ENCODE measurements at places on chromosomes 4 and X.

- DNase-seq: no peak
Measured at GRCh38 chrX:69318651-69319340, 153.5 kb upstream of the PJA1 start.

- DNase-seq: no peak
Measured at GRCh38 chrX:31036895-31037294, 34.9 kb downstream of the FTHL17 start.

GRCh38 chr4:84750960-84751283 is 168.0 kb downstream of the CDS1 start:
- no peak for DNase-seq

DNA sequence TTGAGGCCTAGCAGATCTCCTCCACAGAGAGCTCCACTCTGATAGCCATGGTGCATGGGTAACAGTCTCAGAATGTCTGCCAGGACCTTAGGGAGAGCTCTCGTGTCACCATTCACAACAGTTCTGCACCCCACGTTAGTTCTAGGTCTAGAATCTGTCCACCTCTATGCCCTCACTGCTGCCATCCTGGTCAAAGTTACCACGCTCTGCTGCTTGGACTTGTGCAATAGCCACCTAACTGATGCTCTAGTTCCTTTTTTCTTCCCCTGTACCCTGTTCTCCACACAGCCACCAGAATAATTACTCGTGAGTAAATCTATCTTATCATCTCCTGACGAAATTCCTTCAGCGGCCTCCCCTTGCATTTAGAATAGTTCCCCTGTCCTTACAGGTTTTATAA is 268.8 kb upstream of the GATB start:
- DNase-seq: no peak

GRCh38 chrX:44299177-44299576 is 44.3 kb downstream of the EFHC2 start:
- no peak for DNase-seq

DNA sequence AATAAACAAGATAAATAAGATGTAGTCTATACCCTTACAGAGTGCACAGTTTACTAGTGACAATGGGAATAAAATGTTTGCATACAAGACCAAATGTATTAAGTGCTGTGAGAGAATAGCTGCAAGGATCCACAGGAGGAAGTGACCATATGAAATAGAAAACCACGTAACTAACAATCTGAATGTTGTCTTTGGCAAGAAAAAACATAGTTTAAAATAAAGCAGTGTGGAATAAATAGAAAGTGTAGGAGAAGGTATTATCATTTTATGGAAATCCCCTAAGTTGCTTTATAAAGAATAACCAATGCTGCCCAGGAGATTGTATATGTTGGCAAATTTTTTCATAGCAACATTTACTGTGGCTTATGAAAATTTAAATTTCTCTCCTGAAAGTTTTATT is 116.1 kb downstream of the PCDH7 start:
- DNase-seq: no peak

DNA sequence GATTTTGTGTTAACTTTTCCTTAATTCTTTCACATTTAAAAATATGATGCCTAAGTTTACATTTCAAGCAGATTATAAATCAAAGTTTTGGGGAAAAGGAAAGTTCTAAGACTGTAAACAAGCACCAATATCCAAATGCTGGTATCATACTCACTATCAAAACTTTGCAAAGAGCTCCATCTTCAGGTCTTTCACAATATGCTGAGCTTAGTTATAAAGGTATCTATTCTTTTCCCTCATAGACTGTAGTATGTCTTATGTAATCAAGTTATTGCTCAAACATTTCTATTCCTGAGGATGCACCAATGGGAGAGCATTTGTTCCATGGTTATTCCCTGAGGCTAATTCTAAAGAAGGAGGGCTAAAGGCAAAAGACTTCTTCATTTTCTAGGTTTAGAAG is 207.9 kb upstream of the FAM241A start:
- no peak for DNase-seq

GRCh38 chrX:13287816-13288215 is 32.0 kb downstream of the ATXN3L start:
- no peak for DNase-seq

DNA sequence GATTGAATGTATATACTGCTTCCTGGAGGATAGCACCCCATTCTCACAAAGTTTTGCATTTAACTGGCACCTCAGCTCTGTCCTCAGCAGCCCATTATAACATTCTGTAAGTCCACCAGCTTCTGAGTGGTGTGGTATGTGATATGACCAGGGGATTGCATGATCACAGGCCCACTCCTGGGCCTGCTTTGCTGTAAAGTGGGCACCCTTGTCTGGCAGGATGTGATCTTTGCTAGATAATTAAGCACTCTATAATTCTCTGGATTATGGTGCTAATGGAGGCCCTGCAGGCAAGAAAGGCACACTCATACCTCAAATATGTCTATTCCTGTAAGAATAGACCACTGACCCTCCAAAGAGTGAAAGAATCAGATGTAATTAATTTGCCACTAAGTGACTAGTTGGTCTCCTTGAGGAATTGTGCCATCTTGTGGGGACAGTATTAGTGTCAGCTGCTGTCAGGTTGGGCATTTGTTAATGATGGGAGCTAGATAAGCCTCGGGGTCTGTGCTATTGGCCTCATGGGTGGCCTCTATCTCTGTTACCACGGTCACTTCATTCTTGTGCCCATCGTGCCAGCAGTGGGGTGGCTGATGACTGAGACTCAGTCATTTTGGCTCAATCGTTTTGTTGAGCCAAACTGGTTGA is 2.2 kb upstream of the CFI start:
- DNase-seq: no peak

GRCh38 chrX:9948406-9948805 is 18.8 kb upstream of the CLDN34 start:
- DNase-seq: no peak

DNA sequence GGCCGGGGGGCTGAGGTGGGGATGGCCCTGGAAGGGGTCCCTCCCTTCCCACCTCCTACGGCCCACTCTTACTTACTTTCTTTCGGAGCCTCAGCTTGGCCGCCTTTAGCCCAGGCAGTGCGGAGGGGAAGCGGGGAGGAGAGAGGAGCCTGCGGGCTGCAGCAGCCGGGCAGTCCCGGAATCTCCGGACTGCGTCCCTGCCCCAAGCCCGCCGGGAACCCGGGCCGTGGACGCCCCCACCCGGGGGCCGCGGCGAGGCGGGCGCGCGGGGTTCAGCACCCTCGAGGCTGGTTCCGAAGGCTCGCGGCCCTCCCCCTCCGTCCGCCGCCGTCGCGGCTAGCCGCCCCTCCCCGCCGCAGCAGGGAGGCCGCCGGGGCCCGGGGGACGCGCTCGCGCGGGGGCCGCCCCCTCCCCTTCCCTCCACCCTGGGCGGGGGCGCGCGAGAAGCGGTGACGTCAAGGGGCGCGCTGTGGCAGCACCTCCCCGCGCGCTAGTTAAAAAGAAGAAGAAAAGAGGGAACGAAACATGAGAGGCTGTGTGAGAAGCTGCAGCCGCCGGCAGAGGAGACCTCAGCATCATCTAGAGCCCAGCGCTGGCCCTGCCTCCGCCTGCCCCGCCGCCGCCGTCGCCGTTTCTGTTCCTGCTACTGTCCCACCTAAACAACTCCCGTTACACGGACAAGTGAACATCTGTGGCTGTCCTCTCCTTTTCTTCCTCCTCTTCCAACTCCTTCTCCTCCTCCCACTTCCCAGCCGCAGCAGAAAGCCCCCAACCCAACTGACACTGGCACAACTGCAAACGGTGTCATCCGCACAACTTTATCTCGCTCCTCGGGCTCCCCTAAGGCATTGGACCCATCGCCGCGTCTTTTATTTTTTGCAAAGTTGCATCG is at the start of gene HHIP:
TSS of gene HHIP (plus strand) at position 526 of the 892 bp plus-strand sequence. CDS start 520 bp downstream, outside the sequence.
- DNase-seq: no peak

DNA sequence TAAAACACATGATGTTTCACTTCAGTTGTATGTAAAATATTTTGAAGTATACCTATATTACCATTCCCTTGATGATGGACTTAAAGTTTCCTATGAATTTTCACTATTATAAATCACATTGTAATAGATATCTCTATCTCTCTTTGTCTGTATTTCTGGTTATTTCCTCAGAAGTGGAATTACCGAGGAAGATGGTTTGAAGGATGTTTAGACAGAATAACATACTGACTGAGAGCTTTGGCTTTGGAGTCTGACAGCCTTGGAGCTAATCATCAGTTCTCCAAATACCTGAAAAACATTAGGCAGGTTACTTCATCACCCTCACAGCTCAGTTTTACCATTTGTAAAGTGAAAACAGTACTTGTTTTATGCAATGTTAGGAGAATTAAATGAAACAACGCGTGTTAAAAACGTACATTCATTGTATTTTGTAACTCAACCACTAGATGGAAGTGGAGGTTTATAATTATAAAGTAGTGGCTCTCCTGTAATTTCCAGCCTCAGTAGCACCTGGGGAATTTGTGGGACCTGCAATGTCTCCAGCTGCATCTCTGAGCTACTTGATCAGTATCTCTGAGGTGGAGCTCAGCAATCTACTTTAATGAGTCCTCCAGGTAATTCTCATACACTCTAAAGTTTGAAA is 14.3 kb downstream of the JCHAIN start:
- no peak for DNase-seq

DNA sequence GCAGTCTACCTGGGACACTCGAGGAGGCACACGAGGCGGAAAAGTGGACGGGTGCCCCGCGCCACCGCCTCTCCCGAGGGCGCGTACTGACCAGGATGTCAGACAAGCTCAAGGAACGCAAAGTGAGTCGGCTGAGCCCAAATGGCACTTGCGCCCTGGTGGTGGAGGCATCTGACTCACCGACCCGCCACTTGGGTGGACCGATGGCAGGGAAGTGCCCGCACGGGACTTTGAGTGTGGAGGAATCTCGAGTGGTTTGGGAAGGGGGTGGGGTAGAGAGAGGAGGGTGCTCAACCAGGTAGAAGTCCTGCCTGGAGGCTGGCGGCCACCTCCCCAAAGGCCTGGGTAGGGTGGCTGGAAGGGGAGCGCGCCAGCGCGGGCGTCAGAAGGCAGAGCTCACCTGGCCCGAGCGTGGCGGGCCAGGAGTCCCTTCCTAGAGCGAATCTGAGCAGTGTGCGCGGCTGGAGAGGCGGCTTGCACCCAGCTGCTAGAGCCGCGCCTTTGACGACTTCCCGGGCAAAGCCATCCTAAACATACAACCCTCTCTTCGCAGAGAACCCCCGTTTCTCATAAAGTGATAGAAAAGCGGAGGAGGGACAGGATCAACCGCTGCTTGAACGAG is 655 bp downstream of the HELT start:
- no peak for DNase-seq

DNA sequence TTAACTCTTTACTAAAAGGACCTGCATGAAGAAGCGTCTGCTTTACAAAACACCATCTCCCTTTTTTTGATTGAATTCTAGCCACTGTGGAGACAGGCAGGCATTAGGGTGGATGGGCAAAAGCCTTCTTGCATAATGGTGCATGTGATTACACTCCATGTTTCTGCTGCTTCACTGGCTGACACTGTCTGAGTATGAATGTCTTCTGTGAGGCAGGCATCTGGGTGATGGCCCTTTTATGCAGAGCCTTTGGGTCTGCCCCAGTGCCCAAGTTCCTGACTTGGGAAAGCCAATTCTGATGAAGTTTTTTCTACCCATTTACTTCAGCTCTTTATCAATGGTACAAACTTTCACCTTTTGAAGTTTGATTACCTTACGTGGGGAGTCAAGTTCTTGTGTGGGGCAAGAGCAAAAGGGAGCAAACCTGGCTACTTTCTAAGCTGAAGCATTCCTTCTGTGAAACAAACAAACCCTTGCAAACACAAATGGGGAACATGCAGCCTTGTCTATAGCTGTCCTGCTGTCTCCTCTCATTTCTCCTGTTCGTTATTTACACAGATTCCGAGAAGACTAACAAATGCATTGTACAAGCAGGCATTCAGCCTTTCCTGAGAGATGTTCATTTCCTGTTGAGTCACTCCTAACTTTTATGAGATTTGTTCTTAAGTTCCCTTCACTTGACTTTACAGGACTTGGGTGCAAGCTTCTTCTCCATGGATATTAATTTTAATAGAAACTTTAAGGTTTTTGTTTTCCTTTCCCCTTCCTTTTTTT is 301.9 kb downstream of the TLL1 start:
- no peak for DNase-seq

GRCh38 chr4:35883108-35883507 is 361.2 kb downstream of the ARAP2 start:
- no peak for DNase-seq

GRCh38 chrX:13620207-13620606 is 32.7 kb upstream of the TCEANC start:
- DNase-seq: no peak

DNA sequence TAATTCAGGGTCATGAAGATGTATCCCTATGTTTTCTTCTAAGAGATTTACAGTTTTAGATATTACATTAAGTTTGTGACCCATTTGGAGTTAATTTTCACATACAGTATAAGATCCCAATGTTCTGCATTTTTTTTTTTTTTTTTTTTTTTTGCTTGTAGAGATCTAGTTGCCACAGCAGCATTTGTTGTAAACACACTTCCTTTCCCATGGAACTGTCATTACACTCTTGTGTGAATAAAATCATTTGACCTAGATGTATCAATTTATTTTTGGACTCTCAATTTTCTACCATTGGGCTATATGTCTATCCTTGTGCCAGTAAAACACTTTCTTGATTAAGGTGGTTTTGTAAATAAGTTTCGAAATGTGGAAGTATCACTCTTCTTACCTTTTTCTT is 1107.2 kb downstream of the TECRL start:
- no peak for DNase-seq

DNA sequence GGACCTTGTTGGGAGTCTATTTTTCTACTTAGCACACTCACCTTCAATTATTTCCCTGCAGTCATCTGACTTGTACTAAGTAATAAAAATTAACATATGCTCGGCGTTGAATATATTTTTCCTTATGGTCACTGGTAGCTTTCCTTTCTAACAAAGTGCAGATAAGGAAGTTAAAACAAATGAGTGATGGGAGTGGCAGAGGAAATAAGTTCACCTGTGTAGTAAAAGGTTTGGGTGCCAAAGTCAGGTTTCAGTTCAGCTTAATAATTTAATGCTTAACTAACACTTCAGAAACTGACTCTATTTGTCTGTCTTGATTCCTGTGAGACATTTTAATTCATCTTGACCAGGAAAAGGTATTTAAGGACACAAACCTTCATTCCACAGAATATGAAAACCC is 184.4 kb downstream of the PCDH7 start:
- no peak for DNase-seq

- no peak for DNase-seq
Measured at GRCh38 chr4:135357091-135357490, 1155.5 kb upstream of the PABPC4L start.

GRCh38 chr4:101419336-101420135 is 72.2 kb upstream of the PPP3CA start:
- no peak for DNase-seq

- DNase-seq: no peak
Measured at GRCh38 chrX:110359273-110359672, 625 bp downstream of the RTL9 start.

All from activated effector memory CD4-positive, alpha-beta T cell treated with Interleukin-2 at 50 U/mL for 16 hours (primary cell).